ENCODE measurements at places on chromosomes 2 and 18.

- DNase-seq = peak; percentile 93
Observed at GRCh38 chr18:3261373-3262233, at the start of gene MYL12B. Gene MYL12B, plus strand, starts transcription at chr18:3262133. Its CDS starts 10,766 bp downstream, at chr18:3272899.

DNA sequence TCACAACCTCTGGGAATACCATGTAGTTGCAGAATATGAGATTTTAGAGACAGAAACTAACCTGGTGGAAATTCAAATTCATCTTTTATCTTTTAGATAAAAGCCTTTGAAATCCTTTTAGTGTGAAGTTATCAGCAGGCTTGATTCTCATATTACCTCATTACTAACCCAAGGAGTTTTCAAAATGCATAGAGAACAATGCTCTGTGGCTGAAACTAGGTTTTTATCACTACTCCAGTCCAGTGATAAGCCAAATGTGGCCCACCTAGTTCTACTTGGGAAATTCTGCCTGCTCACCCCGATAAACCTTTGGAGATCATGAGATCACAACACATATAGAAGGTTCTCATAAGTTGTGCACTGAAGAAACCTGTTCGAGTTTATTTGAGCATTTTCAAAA, 121.7 kb downstream of the MMADHC start:
- DNase-seq = no peak

DNA sequence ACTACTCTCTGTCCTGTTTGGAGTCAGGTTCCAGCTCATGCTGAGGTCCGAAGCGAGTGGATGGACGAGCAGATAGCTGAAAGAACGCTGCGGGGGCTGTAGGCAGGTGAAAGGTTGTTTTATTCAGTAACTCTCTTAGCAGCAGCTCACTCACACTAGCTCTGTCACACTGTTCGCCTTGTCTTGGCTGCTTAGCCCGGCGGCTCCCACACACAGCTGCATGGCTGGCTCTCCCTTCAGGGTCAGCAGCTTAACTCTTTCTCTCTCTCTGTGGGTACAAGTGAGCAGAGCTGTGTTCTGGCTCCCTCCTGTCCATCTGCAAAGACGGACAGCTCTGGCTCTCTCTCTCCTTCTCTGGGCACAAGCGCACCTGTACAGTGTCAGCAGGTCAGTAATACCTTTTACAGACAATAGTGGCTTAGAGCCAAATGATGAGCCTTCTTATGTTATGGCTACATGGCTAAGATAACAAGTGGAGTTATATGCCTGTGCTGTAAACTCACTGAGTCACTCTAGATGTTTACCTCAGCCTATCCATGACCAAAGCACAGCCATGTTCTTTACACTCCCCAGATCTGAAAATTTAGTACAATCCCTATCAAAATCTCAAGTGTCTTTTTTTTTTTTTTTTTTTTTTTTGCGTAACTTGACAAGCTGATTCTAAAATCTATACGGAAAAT, 149.3 kb downstream of the GALNT1 start:
- no peak for DNase-seq

GRCh38 chr2:176112375-176113302, 3.9 kb upstream of the HOXD10 start:
- DNase-seq = no peak

DNA sequence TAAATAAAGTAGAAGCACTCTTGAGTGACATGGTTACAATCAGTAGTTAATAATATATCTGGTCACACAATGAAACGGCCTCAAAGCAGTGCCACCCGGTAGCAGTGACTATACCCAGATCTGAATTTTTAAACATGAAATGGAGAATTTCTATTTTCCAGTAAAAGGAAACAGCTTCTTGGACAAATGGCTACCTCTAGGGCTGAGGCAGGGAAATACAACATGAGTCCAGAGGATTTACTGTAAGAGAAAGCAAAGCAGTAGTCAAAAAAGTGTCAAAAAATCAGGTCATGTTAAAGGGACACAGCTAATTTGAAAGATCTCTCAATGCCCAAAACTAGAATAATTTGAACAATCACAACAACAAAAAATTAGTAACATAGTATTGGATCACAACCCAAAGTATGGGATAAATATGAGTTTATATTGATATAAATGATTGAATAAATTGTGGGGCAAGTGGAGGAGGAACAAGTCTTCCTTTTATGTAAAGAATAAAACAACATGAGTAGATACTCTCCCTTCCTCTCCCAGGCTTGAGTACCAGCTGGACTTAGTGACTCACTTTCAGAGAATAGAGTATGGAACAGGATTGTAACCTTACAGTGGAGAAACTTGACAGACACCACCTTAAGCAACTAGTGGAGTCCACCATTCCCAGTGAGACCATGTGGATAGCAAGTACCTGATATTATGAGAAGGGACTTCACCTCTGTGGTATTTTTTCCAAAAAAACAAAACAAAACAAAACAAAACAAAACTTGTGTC, 180.8 kb downstream of the MBD2 start:
- DNase-seq = no peak

DNA sequence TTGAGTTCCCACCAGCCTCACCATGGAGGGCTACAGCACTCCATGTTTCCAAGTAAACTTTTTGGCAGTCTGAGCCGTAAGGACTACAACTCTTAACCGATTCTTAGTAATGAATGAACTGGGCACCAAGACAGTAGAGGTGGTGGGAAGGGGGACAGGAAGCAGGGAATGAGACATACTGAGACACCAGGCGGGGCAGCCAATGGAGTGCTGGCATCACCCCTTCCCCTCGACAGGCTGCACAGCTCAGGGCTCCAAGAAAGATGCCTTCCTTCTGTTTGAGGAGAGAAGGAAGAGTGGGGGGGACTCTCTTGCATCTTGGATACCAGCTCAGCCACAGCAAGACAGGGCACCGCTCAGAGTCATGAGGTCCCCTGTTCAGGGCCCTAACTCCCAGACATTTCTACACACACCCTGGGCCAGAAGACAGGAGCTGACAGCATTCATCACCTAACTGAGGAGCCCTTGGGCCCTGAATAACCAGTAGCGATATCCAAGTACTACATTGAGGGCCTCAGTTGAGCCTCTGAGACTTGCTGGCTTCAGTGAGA, 45.2 kb downstream of the USP34 start:
- DNase-seq = no peak

DNA sequence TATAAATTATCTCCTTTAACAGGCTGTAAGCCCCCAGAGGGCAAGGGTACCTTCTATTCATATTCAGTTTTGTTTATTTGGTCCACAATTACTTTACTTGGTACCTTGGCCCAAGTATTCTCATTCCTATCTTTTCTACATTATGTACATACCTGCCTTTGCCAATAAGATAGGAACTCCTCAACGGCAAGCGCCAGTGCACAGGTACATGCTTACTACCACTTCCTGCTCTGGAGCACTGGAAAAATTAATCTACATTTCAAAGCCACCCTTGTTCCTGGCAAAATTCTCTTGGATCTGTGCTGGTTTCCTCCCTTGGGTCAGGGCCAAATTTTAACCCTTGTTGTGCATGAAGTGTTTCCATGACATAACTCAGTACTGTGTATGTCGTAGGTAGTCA, 34.3 kb upstream of the LMAN1 start:
- no peak for DNase-seq

DNA sequence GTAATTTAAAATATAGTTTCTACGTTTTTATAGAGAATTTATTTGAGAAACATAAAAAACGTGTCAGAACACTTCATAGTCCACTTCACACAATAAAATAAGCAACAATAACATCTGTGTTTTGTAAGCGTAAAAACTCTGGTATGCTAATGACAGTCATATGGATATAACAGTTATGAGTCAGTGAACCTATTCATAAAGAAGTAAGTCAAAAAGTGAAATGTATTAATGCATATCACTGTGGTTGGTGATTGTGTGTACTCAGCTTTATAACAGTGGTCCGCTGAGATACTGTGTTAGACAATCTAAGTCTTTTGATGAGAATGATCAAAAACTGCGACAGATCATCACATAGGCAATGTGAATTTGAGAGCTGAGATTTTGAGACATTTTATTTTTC, 153.2 kb downstream of the WDR7 start:
- DNase-seq = no peak

- peak; percentile 75 for DNase-seq
Observed at GRCh38 chr2:26605195-26605998, 35.8 kb downstream of the CIB4 start.

DNA sequence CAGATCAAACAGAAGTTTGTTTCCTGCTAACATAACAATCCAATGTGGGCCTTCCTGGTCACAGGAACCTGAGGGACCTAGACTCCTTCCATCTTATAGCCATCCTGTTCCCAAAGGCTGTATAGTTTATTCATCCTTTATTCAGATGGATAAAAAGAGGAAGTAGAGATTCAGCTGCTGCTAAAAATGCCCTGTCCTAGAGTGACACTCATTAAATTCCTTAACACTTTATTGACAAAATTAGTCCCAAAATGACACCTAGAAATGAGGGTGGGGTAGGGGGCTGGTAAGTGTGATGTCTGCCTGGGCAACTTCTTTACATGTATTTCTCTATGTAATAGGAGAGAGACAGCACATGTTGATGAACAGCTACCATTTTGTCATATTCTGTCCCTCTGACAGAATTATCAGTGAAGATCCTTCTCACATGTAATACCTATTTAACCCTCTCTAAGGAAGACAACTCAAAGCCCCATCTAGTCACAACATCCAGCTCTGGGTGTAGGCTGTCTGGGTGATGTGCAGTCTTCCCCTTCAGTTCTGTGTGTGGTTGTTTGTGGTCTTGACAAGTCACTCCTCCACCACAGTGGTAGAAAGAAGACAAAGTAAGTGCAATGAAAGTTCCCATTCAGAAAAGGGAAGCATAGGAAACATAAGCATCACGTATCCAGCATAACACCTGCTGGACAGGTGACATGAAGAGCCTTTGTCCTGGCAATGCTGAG, 253.9 kb upstream of the CNTNAP5 start:
- DNase-seq = no peak

DNA sequence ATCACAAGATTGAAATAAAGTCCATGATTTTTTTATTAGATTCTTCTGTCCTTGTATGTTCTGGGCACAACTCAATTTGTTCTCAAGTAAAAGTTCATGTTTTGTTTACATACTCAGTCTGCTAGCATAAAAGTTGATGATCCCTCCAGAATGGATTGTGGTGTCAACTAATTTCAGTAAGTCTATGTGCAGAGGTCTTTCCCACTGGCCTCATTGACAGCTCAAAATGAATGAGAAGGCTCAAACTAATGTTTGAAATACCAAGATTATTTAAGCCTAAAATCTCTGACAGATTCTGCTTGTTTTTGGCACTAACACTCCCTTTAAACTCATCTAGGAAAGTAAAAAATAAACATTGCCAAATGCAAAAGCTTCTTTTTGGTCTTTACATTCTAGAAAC, 561.2 kb upstream of the CNTNAP5 start:
- DNase-seq = no peak

DNA sequence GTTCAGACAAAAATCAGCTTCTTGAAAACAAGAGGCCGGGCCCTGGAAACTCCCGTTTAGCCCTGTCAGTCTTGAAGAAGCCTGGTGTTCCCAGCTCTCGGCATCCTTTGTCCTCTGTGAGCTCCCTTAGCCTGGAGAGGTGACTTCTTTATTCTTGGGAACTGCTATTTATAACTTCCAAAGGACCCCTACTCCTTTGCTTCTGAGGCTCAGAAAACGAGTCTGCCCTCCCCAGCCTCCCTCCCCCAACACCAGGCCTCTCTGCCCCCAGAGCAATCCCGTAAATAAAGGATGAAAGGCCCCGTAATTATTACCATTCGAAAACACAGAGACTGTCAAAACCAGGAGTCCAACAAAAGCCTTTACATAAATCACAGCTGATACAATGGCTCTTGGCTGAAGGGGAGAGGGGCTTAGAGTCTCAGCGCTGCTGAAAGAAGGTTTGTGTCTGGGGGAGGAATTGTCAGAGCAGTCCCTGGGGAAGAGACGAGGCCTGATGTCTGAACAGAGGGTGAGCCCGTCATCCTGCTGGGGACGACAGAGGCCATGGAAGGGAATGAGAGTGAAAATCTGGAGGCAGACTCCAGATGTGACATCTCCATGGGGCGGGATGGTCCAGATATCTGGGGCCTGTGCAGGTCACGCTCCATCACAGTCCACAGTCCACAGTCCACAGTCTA, 283.0 kb downstream of the MYCN start:
- DNase-seq = no peak

GRCh38 chr2:10915731-10916276, 4.1 kb downstream of the KCNF1 start:
- no peak for DNase-seq

DNA sequence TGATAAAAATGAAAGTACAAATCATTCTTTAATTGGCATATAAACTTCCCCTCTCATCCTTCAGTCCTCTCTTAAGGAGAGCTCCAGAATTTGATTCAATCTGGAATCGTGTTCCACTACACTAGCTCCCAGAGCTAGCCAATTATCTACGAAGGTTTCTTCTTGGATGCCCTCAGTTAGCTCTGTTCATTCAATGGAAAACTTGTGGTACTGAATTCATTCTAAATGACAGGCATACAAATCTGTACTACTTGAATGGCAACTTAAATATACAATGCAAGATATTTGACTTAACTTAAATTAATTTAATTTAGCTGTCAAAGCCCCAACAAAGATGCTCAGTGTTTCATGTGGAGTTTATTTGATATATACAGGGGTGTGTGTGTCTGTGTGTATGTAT, 1474.2 kb upstream of the CELF4 start:
- DNase-seq = no peak

- DNase-seq = no peak
Observed at GRCh38 chr18:1017227-1018058, 112.8 kb downstream of the ADCYAP1 start.

- DNase-seq = peak; percentile 63
Observed at GRCh38 chr2:170361090-170361936, 183.4 kb downstream of the MYO3B start.

GRCh38 chr18:41798879-41799278, 156.2 kb upstream of the PIK3C3 start:
- no peak for DNase-seq

- DNase-seq = no peak
Observed at GRCh38 chr2:111101592-111101991, 19.1 kb upstream of the BCL2L11 start.

- DNase-seq = no peak
Observed at GRCh38 chr2:22124003-22124402, 1000.2 kb downstream of the TDRD15 start.

- DNase-seq = no peak
Observed at GRCh38 chr2:63594660-63595059, 5.9 kb downstream of the MDH1 start.

GRCh38 chr18:38520786-38521185, 955.2 kb upstream of the CELF4 start:
- DNase-seq = no peak

GRCh38 chr2:232843834-232844233, 26.2 kb upstream of the SNORC start:
- DNase-seq = no peak

GRCh38 chr2:216183462-216183861, 74.3 kb downstream of the XRCC5 start:
- no peak for DNase-seq

- DNase-seq = peak; percentile 11
Observed at GRCh38 chr2:67625178-67625577, 228.0 kb downstream of the ETAA1 start.

- no peak for DNase-seq
Observed at GRCh38 chr2:138125306-138126288, 161.3 kb downstream of the HNMT start.

- no peak for DNase-seq
Observed at GRCh38 chr2:126766969-126767296, 111.0 kb downstream of the GYPC start.

Measured in hepatocyte (in vitro differentiated cells).